ENCODE measurements at places on chromosomes 12 and 14.
A peak's percentile ranks its signal among the peaks of the same experiment; 100 is the strongest.

GRCh38 chr14:95527387-95528002 is 7.4 kb upstream of the GLRX5 start:
- peak; percentile 90 for DNase-seq

GRCh38 chr12:72723732-72724131 is 451.6 kb downstream of the TRHDE start:
- DNase-seq = no peak

- no peak for DNase-seq
These were observed 9.4 kb upstream of the VTI1B start for GRCh38 chr14:67683842-67684241.

GRCh38 chr14:33175951-33176350 is 237.3 kb downstream of the NPAS3 start:
- DNase-seq = no peak

- DNase-seq = no peak
These were observed 1.7 kb downstream of the KCNH3 start for GRCh38 chr12:49540229-49541139.

DNA sequence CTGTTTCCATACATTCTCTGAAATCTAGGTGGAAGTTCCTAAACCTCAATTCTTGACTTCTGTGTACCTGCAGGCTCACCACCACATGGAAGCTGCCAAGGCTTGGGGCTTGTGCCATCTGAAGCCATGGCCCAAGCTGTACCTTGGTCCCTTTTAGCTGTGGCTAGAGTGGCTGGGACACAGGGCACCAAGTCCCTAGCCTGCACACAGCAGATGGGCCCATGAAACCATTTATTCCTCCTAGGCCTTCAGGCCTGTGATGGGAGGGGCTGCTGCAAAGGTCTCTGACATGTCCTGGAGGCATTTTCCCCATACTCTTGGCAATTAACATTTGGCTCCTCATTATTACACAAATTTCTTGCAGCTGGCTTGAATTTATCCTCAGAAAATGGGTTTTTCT is 40.0 kb upstream of the COCH start:
- no peak for DNase-seq

GRCh38 chr12:48122065-48122834 is 3.1 kb downstream of the PFKM start:
- no peak for DNase-seq

DNA sequence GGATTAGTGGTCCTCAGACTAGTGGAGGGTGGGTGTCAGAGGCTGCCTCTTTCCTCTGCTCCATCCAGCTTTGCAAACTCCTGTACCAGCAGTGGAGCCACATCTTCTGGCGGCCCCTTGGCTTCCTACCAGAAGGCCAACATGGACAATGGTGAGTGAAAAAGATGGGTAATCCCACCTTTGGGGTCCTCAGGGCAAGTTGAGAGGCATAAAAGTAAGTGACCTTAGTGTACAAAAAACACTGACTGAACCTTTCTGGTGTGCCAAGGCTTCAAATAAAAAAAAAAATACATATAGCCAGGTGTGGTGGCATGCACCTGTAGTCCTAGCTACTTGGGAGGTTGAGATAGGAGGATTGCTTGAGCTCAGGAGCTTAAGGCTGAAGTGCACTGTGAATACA is 9.2 kb upstream of the PIP4K2C start:
- no peak for DNase-seq

DNA sequence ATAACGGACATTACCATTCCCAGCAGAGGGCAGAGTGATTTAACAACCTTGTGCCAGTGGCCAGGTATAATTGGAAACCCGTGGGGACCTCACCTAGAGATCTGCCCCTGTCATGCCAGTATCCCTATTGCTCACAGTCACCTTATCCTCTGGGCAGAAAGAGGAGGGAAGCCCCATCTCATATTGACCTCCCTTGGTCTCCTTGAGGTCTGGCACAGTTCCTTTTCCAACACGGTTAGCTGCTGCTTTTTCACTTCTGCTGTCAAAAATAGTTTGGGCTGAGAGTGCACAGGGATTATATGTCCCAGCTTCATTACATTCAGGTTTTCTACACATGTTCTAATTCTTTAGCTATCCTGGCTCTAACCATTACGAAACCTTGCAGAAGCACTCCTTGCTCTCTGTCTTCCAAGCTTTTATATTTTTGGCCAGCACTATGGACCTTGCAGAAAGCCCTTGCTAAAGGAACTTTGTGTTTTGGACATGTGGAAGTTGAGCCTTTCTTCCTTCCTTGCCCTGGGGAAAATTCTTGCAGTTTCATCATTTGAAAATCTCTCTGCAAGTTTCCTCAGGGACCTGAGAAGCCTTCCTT is 111.7 kb upstream of the MIS18BP1 start:
- DNase-seq = no peak

GRCh38 chr14:74628418-74628817 is 16.4 kb upstream of the LTBP2 start:
- DNase-seq = no peak

- no peak for DNase-seq
These were observed 118.4 kb upstream of the MYF6 start for GRCh38 chr12:80589077-80589476.
